CD4-positive, alpha-beta T cell treated with Interleukin-6 at 100 ng/mL for 8 hours (primary cell): ENCODE measurements at places on chromosomes 7 and 10.

- DNase-seq: no peak
Measured at GRCh38 chr10:124955868-124956267, 13.9 kb downstream of the ZRANB1 start.

DNA sequence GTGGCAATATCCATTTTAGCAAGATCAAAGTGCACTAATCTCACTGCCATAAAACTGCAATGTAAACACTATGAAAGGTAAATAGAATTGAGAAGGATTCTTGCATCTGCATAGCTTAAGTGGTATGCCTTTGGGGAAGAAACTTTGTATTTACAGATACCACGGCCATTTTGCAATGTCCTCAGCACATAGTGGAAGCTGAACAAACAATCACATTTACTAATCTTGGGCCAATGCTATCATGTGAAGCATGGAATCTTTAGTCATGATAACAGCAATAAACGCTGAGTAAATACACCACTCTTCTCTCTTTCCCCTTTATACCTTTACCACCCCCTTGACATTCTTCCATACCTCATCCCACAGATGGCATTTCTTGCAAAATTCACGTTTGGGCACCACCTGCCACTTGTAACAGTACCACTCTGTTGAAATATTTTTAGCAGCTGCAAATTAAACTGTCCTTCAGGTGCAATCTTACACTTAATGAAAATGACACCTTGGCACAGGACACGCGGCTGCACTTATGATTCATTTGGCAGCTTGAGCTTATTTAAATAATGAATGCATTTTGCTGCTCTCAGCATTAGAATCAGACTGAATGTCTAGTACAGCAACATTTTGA is 171.8 kb downstream of the SEMA3A start:
- DNase-seq: no peak

DNA sequence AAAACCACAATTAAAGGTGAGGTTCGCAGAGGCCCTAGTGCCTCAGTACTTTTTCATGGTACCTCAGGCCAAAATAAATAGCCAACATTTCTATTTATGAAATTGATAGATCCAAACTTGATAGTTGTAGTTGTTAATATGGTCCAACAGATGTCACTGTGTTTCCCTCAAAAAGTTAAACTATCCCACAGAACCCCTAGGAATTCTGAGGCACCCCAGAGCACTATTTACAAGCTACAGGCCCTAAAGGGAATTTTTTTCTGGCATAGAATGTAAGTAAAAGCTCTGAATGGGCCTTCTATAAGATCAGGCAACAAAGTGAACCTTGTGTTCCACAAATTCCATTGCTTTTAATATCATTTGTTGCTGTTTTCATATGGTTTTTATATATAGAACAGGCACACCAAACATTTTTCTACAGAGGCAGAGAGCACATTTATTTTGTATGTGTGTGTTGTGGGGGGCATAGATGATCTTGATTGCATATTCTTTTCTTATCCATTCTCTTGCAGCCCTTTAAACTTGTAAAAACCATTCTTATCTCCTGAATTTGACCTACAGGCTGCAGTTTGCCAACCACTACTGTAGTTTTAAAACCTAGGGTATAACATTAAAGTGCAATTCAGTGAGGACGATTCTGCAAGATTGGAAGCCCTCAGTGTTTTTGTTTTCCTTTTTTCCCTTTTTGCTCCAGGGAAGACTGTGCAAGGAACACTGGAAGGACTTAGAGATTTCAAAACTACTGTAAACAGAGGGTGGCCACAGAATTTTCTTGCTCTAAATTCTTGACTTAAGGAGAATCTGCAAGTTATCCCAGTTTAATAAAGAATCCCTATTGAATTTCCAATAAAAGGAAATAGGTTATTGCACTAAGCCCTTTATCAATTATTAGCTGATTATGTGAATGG is 3.5 kb upstream of the ARL4A start:
- DNase-seq: no peak

DNA sequence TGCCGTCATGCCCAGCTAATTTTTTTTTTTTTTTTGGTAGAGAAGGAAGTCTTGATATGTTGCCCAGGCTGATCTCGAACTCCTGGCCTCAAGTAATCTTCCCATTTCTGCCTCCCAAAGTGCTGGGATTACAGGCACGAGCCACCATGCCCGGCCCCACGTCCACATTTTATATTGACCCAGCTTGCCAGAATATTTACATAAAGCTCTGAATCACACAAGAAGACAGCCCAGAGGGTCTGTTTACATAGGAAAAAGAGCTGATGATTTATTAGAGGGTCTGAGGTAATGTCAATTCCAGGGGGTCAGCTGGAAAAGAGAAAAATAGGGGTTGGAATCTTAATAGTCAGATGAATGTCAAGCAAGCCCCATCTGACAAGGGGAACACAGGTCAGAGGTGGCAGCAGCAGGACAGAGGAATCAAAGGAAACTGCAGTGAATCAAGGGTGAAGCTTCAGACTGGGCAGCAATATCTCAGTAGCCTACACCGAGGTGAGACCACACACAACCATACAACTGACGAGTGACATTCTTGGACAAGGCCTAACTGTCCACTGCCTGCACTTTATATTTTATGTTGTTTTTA is 15.8 kb upstream of the SLF2 start:
- DNase-seq: no peak

DNA sequence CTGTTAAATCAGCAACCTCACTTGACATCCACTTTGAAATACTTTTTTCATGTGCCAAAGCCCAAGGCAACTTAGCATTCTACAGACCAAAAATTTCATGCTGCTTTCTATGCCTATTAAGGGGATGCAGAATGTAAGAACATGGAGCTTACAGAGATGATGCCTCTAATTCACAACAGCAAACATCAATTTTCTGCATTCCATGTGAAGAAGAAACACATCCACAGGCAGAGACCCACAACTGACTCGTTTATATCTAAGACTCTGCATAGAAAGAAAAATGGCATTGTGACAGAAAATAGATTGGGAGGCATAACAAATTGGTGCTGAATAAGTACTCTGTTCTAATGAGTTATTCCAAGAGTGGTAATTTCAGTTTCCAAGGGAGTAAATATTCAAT is 107.6 kb downstream of the SGMS1 start:
- DNase-seq: no peak

GRCh38 chr7:19899529-19899928 is 126.1 kb upstream of the TMEM196 start:
- no peak for DNase-seq

GRCh38 chr7:127189886-127190285 is 62.9 kb downstream of the GRM8 start:
- no peak for DNase-seq

- no peak for DNase-seq
Measured at GRCh38 chr10:75104842-75105241, 6.6 kb upstream of the SAMD8 start.

GRCh38 chr10:87504307-87504639 is 420 bp upstream of the MINPP1 start:
- no peak for DNase-seq

GRCh38 chr10:11712744-11713143 is 29.4 kb upstream of the ECHDC3 start:
- DNase-seq: no peak

DNA sequence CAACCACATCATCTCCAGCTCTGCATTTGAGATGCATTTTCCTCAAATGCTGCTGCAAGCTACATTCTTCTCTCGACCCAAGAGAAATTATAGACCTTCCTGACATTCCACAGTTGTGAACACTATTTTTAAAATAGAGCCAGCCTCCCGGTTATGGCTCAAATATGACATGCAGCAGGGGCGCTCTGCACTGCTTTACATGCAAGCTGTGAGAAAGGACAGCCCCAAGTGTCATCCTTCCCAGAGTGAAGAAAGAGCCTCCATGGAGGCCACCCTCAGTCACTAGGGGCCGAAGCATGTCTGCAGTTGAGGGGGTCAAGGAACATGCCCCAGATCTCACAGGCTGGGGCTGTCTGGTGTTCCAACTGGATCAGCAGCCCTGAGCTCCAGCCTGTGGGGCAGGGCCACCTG is 63.9 kb upstream of the CHST15 start:
- DNase-seq: no peak

- no peak for DNase-seq
Measured at GRCh38 chr10:129879655-129880054, 84.4 kb downstream of the EBF3 start.

- DNase-seq: no peak
Measured at GRCh38 chr7:106282390-106282789, 2.4 kb downstream of the NAMPT start.

DNA sequence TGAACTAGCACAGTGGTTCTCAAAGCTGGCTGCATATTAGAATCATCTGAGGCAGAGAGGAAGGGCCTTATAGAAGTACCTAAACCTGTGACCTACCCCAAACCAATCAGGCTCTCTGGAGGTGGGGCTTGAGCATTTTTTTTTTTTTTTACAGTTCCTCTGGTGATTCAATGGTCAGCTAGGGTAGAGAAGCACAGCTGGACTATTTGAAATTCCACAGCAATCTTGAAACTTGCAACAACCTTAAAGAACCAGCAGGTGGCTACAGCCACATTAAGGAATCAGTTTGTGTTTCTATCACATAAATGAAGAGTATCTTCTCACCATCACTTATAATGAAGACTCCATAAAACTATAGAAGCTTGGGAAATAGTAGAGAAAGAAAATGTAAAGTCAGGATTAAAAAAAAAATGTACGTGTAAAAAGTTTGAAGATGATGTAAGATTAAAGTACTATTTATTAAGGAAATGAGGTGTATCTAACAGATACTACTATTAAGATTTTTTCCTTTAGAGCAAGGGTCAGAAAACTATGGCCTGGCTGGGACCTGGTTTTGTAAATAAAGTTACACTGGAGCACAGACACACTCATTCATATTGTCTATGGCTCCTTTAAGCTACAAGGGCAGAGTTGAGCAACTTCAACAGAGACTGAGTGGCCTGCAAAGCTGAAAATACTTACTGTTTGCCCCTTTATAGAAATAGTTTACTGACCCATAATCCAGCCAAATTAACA is 3.8 kb downstream of the RTKN2 start:
- DNase-seq: peak; percentile 11
